ENCODE measurements at places on chromosomes 16 and 17.

- DNase-seq, result peak; percentile 93
Measured at GRCh38 chr17:15999141-15999973, at the start of the genes TTC19 and ZSWIM7. TSS of gene TTC19 (plus strand) at chr17:15999824. CDS start at chr17:15999849, 25 bp downstream. TSS of gene ZSWIM7 (minus strand) at chr17:15999704. CDS start at chr17:15999594, 110 bp downstream.

DNA sequence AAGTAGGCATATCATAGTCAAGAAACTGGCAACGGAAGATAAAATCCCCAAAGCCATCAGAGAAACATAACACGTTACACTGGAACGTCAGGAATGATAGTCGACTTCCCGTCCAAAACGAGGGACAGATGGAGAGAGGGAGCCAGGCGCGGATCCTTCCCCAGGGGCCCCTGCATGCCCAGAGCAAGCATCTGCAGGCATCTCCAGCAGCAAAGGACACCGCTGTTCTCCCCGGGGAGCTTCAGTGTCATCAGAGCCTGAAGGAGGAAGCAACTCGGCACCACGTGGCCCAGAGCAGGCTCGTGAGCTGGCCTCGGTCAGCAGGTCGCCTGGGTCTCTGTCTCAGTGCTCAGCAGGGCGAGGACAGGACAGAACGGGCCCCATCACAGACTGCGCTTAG is 50.1 kb downstream of the LMF1 start:
- DNase-seq, result no peak

- DNase-seq, result no peak
Measured at GRCh38 chr17:14859542-14859941, 405.6 kb downstream of the PMP22 start.

- no peak for DNase-seq
Measured at GRCh38 chr17:69448431-69449102, 34.1 kb downstream of the MAP2K6 start.

DNA sequence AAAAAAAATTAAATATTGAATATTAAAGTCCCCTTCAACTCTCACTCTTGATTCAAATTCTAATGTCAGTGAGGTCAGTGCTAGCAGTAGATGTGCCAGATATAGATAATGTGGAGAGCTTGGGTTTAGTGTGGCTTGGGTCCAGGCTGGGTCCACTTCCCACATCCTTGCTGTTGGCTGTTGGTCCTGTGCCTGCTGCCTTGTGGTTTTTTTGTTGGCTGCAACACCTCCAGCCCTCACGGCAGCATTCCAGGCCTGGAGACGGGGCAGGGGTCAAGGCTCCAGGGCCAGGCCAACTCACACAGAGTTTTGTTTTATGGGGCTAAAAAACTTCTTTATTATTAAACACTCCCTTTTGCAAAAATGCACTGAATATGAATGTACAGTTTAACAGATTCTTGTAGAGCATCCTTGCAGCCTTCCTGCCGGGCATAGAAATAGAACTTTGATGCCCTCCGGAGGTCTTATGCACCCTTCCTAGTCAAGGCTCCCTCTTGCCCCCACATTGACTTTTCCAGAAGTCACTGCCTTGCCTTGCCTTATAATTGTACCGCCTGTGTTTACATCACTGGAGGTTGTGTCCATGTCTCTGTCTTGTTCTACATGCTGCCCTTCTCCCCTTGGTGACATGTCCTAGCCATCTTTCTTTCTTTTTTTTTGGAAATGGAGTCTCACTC is 25.5 kb upstream of the MYO15B start:
- DNase-seq, result no peak

- DNase-seq, result no peak
Measured at GRCh38 chr17:7444682-7445618, at the start of gene CHRNB1. TSS of gene CHRNB1 (plus strand) at chr17:7445061. CDS start at chr17:7445128, 67 bp downstream.

GRCh38 chr17:3635474-3636153 is 436 bp downstream of the SHPK start:
- DNase-seq, result no peak

DNA sequence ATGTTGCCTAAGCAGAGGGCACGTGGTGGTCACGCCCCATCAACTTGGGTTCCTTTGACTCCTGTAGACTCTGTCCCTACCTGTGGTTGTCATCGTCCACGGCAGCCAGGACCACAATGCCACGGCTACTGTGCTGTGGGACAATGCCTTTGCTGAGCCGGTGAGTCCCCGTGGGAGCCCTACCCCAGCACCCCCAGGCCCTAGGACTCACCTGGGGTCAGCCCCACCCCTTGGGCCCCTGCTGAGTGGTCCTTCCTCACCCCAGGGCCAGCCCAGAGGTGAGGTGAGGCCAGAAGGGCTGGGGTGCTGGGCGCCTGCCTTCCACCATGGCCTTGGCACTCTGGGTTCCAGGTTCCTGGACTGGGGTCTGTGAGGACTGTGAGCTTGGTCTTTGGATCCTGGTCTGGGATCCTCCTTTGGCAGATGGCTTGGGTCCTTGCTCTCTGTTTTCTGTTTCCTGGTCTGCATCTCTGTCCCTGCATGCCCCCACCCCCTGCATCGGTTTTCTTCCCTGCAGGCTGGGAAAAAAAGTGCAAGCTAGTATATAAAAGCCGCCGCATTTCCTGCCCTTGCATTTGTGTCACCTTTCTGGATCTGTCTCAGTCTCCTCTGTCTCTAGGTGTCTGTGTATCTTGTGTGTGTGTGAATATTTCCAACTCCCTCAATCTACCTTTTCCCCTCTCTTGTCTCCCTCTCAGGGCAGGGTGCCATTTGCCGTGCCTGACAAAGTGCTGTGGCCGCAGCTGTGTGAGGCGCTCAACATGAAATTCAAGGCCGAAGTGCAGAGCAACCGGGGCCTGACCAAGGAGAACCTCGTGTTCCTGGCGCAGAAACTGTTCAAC is 17.5 kb downstream of the STAT5A start:
- DNase-seq, result no peak

DNA sequence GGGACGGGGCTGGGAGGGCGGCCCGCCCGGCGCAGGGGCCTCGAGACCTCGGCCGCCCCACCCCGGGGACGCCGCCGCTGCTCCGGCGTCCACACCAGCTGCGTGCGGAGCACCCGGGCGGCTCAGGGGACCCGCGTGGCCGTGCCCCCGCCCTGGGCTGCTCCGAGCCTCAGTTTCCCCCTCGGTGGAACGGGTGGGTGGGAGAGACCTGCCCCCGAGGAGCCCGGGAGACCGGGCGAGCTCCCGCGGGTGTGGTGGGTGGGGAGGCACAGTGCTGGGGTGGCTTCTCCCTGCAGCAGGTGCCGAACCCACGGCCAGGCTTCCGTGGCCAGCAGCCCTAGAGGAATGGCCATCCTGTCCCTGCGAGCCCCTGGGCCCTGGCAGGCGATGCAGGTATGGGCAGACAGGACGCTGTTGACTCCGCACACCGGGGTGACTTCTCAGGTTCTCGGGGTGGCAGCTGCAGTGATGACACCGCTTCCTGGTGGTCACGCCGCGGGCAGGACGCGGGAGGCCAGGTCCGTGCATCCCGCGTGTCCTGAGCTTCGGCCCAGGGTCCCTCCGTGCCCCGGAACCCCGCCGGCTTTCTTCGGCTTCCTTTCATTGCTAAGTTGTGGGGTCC is 677 bp downstream of the DEF8 start:
- DNase-seq, result no peak

DNA sequence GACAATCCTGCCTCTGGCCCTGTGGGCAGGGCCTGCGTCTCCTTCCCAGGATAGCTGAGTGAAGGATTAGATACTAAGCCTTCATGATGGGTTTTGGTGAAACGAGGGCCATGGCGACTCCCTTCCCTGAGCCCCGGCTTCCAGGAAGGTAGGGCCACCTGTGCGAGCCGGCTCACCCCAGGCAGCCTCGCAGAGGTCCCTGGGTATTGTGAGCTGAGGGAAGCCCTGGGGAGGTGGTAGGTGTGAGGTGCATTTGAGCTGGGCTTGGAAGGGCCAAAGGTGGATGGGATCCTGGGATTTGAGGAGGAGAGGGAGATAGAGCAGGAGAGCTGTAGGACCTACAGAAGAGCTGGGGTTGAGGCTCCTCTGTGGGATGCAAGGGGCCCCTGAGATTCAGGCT is 6.5 kb upstream of the P2RX1 start:
- DNase-seq, result no peak

DNA sequence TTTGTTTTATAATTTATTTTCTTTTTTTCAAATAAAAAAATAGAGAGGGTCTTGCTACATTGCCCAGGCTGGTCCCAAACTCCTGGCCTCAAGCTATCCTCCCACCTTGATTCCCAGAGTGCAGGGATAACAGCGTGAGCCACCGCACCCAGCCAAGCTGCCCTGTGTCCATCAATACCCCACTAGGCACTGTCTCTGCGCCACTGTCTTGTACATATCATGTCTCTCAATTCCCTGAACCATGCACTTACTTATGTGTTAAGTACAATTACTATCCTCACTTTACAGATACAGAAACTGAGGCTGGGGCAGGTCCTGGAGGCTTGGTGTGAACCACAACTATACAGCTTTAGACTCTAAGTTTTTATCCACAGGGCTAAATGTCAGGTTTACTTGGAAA is 11.7 kb downstream of the NSMCE1 start:
- DNase-seq, result no peak

DNA sequence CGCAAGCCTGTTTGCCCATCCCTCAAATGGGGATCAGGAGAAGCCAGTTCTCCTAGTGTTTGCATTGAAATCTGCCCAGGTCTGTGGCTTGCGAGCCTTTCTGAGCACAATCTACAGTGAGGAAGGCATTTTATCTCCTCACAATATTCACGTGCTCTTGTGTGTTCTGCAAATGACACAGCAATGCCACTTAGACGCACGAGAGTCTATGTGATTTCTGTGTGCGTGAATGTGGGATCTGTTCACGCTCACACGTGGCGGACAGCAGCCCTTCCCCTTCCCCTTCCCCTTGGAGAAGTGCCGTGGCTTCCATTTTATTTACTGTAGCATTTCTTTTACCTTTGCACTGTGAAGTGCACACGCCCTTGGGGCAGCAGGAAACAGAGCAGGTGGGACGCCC is 17.7 kb upstream of the CBFA2T3 start:
- DNase-seq, result no peak

- no peak for DNase-seq
Measured at GRCh38 chr17:82528484-82529265, 9.1 kb downstream of the FOXK2 start.

DNA sequence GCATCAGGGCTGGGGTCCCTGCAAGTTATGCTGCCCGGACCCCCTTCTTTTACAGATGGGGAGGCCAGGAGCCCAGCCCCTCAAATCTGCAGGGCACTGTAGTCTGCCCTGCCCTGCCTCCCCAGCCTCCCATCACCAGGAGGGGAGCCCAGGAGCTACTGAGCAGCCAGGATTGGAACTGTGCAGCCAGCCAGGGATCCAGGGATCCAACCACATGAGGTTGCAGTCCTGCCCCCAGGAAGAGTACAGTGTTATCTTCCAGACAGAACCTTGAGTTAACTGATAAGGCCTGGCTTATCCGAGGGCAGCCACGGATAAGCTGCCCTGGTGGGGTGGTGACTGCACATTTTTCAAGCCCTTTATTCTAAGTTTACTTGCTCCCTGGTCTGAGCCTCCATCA is 11.4 kb upstream of the NDRG4 start:
- no peak for DNase-seq

GRCh38 chr16:88497561-88498462 is 44.7 kb downstream of the ZFPM1 start:
- no peak for DNase-seq

DNA sequence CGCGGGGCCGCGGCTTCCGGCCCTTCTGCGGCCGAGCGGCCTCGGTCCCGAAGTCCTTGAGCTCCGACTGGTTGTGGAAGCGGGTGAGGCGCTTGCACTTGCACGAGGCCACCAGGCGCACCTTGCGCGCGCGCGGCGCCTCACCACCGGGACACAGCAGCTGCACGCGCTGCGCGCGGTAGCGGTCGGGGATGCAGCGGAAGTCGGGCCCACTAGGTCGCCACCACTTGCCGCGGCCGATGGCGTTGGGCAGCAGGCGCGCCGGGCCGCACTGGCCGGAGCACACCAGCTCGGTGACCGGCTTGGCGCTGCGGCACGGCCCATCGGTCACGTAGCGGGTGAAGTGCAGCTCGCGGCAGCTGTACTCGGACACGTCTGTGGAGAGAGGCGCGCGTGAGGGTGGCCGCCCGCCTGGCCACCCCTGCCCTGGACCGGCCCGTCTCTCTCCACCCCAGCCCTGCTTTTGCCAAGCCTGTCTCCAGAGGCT is 3.2 kb downstream of the SOST start:
- DNase-seq, result no peak

- no peak for DNase-seq
Measured at GRCh38 chr17:77738751-77739531, 219.6 kb upstream of the TNRC6C start.

- no peak for DNase-seq
Measured at GRCh38 chr17:48818361-48818841, 1.4 kb upstream of the TTLL6 start.

DNA sequence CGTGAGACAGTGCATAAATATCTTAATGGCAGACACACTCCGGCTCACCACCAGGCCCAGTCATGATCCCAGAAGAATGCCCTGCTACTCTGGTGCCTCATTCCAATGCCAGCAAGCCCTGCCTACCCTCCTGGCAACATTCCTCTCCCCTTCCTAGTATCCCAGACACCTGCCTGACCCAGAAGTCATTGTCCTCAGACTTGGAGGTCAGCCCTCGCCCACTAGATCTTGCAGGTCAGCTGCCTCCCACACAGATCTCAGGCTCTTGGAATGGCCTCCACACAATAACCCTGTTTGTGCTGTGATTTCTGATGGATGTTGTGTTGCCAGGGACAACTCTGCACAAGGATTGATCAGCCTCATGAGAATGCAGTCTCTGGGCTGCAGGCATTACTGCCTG is 1.8 kb upstream of the TEX2 start:
- no peak for DNase-seq

GRCh38 chr17:62630365-62631085 is 3.1 kb downstream of the MRC2 start:
- DNase-seq, result no peak

- no peak for DNase-seq
Measured at GRCh38 chr17:75813081-75814020, 28.7 kb downstream of the UNK start.

DNA sequence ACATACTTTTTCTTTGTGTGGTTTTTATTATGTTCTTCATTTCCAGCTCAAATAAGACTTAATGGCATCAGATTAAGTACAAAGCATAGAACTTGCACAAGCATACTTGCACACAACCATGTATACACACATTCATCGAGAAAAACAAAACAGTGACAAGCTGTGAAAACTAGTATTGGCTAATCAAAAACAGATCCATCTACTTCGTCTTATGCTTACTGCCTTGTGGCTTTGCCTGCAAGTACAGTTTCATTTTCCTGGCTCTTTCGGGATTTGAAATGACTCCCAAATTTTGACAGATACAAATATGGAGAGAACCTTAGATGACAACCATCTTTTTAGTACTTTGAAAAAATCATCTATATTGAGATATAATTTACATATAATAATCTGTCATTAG is 338.3 kb downstream of the BCAS3 start:
- no peak for DNase-seq

- no peak for DNase-seq
Measured at GRCh38 chr16:51509336-51509735, 358.3 kb upstream of the SALL1 start.

DNA sequence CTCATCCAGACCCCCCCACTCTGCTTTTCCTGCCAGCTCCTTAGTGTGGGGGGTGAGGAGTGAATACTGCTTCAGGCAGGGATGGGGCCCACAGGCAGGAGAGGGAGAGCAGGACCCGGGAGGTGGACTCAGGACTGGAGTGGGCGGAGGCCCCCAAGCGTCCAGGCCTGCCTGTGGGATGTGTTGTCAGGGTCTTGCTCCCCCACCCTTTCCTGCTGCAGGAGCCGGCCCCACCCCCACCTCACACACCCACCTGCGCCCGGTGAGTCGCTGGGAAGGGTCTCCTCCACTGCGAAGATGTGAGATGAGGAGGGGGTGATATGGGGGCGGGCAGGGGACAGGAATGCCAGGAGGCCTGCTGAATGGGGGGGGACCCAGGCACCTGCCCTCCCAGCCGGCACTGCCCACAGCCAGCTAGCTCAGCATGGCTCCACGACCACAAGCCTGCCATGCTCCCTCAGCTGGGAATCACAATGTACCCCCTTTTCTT is 1.1 kb downstream of the FAM171A2 start:
- no peak for DNase-seq
